ENCODE measurements at places on chromosomes 7 and 10.

- DNase-seq = peak; percentile 89
Measured at GRCh38 chr10:68153473-68154210, 44.4 kb downstream of the MYPN start.

DNA sequence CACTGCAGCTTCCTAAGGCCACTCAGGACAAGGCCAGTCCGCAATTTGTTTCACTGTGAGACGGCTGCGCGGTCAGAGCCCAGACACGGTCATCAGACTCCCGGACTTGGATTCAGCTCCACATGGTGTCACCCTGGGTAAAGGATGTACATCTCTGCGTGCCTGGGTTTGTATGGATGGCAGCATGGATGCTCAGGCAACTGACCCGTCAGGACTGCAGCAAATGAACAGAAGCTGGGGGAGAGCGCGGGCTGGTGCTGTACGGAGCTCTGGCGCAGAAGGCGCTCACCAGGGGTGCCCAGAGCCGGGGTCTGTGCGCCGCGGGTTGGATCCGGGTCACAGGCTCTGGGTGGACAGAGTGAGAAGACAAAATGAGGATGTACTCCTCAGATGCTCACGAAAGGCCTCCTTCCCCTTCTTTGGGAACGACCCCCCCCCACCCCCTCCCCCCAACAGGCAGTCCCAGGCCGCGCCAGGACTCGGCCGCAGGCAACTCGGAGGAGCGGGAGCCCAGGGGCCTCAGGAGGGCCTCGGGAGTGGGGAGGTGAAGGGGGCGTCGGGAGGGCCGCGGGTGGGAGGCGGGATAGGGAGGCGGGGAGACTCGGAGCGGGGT lies 92.4 kb downstream of the CXCL12 start:
- DNase-seq = no peak

GRCh38 chr7:81232084-81232799 lies 313.4 kb upstream of the SEMA3C start:
- no peak for DNase-seq

DNA sequence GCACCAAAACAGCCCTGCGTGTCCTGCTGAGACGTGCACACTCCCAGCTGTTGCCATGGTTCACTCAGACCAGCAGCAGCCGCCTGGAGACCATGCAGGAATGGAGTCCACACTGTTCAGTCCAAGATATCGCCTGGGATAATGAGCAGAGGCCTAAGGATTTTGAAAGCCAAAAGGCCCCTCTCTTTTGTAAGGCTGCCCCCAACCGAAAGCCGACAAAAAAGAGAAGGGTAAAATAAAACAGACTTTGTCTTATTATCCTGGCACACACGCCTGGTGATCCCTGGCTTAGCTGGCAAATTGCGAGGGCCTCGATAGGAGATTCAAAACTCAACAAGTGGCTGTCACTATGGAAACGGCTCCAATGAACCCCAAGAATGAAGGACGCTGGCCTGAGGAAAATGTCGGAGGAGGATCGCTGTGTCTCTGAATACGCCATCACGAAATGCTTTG lies 263.6 kb downstream of the SKIDA1 start:
- no peak for DNase-seq

GRCh38 chr7:151235091-151235787 lies 3.0 kb downstream of the CHPF2 start:
- no peak for DNase-seq

DNA sequence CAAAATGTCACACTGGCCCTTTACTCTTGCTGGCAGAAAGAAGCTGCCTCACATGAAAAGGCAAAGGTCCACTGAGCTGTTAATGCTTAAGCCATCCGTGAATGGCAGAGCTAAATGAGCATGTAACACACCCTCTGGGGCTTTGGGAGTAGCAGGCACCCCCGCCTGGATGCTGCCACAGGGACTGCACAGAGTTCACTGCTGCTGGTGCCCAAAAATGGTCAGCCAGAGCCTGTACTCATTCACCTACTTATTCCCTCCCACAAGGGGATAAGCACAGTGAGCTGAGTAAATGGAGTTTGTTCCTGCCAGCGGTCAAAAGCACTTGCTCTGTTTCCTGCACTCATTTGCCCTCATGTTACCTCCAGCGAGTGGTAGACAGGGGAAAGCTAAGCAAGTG lies 374.0 kb upstream of the STEAP1 start:
- DNase-seq = no peak

GRCh38 chr7:47239034-47239433 lies 342.9 kb downstream of the TNS3 start:
- DNase-seq = no peak

- no peak for DNase-seq
Measured at GRCh38 chr10:58266003-58266825, 1.5 kb downstream of the IPMK start.

- no peak for DNase-seq
Measured at GRCh38 chr10:110780704-110781103, 91.0 kb upstream of the PDCD4 start.

DNA sequence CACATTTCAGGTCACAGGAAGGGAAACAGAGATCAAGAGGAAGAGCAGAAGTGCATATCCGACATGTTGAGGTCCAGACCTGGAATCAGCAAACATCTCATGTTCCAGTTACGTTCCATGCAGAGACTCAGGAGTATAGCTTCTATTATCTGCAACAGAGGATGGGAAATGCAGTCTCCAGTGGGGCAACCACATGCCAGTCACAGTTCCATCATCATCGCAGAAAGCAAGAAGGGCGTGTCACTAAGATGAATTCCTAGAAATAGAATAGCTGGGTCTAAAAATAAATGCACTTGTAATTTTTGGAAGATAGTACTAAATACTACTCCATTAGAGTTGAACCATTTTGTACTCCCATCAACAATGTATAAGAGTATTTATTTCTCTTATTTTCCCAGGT lies 133.2 kb upstream of the MDFIC start:
- DNase-seq = no peak

DNA sequence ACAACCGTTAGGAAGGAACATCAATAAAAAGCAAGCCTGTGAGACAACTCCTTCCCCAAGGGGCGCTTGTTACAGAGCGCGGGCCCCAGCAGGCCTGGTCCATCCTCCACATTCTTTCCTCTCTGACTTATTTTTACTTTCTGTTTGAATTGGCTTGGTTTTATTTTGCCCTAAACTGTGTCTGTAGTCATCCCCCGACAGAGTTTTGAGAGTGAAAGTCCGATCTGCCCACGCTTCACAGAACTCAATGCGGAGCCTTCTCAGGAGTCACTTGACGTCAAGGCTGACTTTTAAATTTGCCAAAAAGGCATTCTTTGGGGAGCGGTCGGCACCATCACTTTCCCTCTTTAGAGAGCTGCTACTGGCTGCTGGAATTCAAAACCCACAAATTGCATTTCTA lies 150.1 kb upstream of the KLF6 start:
- DNase-seq = peak; percentile 60

DNA sequence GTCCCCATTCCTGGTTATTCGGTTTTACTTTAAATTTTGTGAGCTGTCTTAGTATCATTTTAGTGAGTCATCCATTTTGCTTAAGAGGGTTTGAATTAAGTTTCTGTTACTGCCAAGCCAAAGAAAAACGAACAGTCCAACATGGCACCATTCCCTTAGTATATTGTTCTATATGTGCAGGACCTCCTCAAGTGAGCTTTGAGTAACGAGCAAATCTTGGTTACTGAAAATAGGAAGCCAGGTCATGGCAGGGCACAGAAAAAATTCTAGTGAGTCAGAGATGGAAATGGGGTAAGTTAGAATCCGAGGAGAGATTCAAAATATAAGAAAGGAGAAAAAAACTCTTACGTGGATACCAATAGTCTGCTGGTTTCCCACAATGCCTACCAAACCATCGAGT lies 292.9 kb downstream of the BAMBI start:
- DNase-seq = no peak

DNA sequence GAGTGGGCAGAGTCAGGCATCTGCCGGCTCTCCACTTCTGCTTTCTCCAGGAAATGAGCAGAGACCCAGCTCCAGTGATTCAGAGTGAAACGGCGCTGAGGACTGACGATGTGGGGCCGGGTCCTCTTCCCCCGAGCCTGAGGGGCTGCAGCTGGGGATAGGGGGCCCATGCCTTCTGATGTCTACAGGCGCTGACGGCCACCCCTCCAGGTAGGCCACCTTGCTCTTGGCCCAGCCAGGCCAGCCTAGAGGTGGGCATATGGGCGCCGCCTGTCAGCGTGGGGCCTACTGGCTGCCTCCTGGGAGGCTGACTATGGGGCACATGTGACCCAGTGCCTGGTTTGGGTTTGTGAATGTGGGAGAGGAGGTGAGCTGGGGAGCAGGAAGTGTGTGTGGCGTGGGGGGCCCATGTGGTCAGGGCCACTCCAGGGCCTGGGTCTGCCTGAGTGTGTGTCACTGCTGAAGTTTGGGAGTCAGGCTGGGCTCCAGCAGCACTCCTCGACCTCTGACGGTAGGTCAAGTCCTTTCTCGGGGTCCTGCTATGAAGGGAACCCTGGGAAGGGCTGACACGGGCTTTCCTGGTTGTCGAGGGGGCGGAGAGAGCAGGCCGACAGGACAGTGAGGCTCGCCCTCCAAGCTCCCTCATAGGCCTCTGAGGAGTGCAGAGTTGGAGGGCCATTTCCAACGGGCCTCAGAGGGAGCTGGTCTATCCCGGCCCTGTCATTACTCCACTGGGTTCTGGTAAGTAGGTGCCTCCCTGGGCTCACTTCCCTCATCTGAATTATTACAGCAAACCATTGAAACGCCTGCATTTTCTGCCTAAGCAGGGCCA lies at the start of gene WDFY4:
WDFY4 (plus strand) TSS at position 82 of the 832 bp plus-strand sequence. CDS start 24,860 bp downstream, outside the sequence.
- no peak for DNase-seq

- no peak for DNase-seq
Measured at GRCh38 chr7:72334066-72334465, 78.1 kb downstream of the CALN1 start.

- no peak for DNase-seq
Measured at GRCh38 chr10:87799860-87800259, 18.2 kb downstream of the ATAD1 start.

GRCh38 chr7:112497481-112497880 lies 16.7 kb downstream of the LSMEM1 start:
- no peak for DNase-seq

GRCh38 chr7:46853451-46853850 lies 728.5 kb downstream of the TNS3 start:
- DNase-seq = no peak

DNA sequence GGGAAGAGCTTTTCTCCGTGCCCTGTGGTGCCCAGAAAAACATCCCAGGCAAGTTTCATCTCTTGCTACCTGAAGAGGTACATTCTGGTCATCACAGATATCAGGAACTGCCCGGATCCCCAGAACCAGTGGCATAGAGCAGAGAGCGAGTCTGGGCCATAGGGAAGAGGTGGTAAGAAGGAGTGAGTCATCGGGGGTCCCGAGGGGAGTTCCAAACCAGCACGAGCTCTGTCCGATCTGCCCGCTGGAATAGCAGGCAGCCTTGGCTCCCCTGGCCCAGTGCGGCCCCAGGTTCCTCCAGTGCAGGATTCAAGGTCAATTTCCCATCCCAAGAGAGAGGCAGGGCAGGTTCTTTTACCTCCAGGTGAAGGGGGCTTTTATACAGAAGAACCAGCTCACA lies 124.7 kb downstream of the RGS10 start:
- DNase-seq = no peak

- no peak for DNase-seq
Measured at GRCh38 chr7:4460597-4460996, 221.5 kb upstream of the FOXK1 start.

- DNase-seq = no peak
Measured at GRCh38 chr10:125828311-125828710, 5.0 kb downstream of the BCCIP start.

- no peak for DNase-seq
Measured at GRCh38 chr10:61021926-61022325, 77.9 kb upstream of the RHOBTB1 start.

- DNase-seq = no peak
Measured at GRCh38 chr7:155358066-155358947, 60.6 kb downstream of the INSIG1 start.

DNA sequence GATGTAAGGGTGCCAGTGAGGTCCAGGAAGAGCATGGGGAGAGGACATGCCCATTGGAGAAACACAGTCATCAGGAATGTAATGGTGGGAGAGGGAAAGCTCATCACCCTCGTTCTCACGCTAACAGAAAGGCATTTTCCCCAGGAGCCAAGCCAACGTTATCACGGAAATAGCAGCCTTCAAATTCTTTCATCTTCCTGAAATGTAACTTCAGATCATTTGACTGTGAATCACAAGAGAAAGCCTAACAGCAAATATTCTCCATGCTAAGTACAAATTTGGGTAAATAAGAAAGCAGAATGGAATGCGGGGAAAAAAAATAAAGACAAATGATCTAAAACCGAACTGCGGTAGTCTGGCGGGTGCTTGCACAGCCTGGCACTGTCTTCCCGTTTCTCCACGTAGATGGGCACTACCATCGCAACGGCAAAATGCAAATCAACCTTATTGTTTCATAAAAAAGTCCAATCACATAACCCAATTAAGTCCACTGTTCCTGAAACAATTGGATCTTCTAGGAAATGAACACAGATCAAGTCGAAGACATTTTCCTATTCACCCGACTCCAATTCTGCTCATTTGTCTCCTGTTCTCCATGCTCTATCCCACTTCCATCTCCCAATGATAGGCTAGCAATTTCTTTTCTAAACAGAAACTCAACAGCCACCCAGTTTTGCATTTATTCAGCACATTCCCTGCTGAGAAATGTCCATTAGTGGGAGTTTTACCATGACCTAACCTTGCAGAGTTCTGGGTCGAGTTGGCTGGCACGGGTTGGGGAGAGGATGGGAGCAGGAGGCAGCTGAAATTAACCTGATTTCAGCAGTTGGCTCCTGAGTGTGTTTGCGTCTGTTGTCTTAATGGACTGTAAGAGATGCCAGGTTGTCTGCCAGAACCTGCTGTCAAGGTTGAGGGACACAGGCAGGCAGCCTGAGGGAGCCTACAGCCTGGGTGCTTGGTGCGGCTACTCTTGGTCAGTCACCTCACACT lies 74.6 kb upstream of the FRMD4A start:
- DNase-seq = peak; percentile 91

GRCh38 chr10:78660446-78661106 lies 408.2 kb upstream of the ZMIZ1 start:
- DNase-seq = no peak

- DNase-seq = peak; percentile 24
Measured at GRCh38 chr7:78379148-78379547, 580.6 kb downstream of the PHTF2 start.

DNA sequence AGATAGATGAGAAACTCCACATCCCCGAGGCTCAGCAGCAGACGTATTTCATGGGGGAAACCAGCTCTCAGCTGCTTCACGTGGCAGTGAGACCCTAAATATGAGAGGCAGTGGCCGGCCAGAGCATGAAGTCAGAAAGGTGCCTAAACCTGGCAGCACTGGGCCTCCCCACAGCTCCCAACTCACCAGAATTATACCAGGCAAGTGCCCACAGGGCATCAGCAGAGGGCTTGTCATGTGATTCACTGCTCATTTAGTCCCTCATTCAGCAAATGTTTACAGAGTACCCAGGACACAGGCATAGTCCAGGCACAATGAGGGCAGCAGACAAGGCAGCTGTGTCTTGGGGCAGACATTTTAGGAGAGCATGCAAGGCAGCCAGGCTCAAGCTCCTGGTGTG lies 212.6 kb downstream of the PTPRN2 start:
- DNase-seq = no peak

DNA sequence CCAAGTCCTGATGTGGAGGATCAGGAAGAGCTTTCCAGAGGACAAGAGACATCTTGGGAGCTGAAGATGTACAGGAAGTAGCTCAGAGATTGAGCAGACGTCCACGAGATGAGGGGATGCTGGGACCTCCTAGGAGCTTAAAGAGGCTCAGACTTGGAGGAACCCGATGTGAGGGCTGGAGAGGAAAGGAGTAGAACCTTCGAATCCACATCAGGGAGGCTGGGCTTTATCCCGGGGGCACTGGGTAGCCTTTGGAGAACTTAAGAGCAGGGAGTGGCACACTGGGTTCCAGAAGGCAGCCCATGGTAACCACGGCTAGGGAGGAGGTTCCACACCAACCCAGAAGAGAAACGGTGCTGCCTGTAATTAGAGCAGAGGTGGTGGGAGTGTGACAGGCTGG lies 10.8 kb downstream of the PRKCQ start:
- DNase-seq = no peak

All from BJ (cell line).